ENCODE measurements at places on chromosomes 3 and 15.
A peak's percentile ranks its signal among the peaks of the same experiment; 100 is the strongest.

DNA sequence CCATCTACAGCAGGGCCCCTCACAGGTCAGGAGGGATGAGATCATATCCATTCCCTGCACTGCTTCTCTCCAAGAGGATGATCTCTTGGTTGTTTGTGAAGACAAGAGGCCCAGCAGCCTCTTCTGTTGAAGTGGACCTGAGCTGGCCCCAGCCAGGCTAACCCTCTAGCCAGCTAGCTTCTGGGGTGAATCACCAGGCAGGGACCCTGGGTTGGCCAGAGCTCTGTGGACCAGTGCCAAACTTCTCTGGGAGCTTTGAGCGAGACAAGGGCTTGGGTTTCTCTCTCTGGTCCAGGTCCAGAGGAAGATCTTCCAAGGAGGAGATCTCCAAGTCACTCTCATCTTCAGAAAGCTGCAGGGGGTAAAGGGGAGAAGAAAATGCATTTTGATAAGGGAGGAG is 52.7 kb downstream of the CLDN18 start:
- no peak for DNase-seq

DNA sequence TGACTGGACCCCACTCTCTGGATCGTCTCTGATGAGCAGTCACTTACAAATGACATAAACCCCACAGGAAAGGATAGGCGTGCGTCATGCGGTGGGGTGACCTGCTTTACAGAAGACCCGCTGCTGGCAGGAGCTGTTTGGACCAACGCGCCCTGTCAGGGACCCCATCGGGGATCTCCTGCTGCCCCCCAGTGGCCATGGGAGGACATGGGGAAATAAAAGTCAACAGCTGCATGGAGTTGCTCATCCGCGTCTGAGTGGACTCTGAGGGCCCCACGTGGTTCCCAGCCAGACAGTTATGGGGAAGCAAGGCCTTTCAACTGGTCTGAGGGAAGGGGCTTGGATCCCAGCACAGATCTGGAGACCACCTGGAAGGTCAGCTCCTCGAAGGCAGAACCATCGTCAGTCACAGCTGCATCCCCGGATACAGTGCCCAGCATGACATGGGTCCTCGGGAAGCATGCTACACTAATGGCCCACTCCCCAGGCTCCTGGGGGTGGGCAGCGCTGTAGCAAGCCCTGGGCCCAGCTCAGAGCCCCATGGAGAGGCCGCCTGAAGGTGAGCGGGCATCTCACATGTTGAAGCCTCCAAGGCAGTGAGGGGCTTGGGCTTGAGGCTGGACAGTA is 32.1 kb downstream of the PTH1R start:
- DNase-seq, result peak; percentile 58

DNA sequence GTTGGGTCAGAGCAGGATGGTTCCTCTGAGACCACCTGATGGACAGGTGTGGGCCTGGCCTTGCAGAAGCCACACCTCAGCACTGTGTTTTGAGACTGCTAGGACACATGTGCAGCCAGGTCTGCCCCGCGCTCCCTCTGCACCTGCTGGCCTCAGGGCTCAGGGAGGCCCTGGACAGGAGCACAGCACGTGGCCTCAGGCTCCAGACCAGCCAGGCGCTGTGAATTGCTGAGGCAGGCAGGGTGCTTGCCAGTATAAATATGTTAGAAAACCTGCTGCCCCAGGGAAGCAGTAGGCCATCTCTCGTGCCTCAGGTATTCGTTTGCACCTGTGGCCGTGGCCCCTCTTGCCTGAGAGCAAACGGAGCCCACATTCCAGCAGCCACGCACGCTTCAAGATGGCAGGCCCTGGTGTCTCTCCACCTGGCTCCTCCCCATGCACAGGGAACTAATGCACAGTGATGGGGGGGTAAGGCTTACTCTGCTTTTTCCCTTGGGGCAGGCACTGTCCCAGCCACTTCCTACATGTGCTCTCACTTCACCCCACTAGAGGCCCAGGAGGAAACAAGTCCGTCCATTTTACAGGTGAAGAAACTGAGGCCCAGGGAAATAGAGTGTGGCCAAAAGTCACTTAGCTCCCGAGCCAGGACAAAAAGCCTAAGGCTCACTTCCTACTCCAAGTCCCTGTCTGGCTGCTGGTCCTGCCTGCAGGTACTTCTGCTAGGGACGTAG is 20.4 kb downstream of the SEC61A1 start:
- no peak for DNase-seq

- DNase-seq, result no peak
Measured at GRCh38 chr15:41939986-41940385, 32.4 kb downstream of the EHD4 start.
